Right atrium auricular region (tissue), 2 donors: ENCODE measurements at places on chromosomes 7 and 10. TPM values are rescaled to one million over a fixed set of nuclear protein-coding genes. Genes with fewer than 3 reads are reported as not detected.
A peak's percentile ranks its signal among the peaks of the same experiment; 100 is the strongest.

The CAV2 gene
- 180 TPM for total RNA-seq

The CHN2 gene
- total RNA-seq: 2.7 TPM

The HNRNPH3 gene
- total RNA-seq: 34.8 TPM

GRCh38 chr7:11831736-11832495 lies at the start of gene THSD7A:
Gene THSD7A, minus strand, starts transcription at chr7:11832198. Its CDS starts 252 bp downstream, at chr7:11831946.
- peak within 1 kb of the TSS; percentile 62 for H3K4me3 ChIP-seq
- DNase-seq: no peak
- no peaks in the 10 kb centered on the region for H3K36me3 ChIP-seq
- H3K27ac ChIP-seq: peak within 1 kb of the TSS; percentile 52
- no peaks in the 10 kb centered on the region for H3K27me3 ChIP-seq
- H3K4me1 ChIP-seq: peaks cover 5% of the 10 kb centered on the region

- H3K4me3 ChIP-seq: no peak overlapping the region
- no peak for DNase-seq
- no peak overlapping the region for H3K27ac ChIP-seq
- H3K27me3 ChIP-seq: no peaks in the 10 kb centered on the region
Observed at GRCh38 chr10:82942286-82943099, 1067.5 kb downstream of the NRG3 start.

DNA sequence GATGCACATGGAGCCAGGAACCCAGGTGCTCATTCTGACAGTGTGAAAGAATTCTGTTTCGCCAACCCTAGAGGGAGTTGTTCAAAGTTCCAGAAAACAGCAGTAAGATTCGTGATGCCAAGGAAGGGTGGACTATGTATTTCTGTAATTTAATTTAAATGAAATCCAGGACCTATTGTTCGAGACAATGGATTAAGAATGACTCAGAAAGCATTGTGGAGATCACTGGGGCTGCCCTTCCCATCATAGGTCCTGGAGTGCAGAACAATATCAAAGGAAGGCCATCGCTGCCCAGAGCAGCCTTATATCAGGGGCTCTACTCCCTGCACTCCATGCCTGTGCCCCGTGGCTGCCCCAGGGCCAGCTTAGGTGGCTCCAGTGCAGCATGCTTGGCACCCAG lies 32.1 kb upstream of the CALD1 start:
- H3K27me3 ChIP-seq: no peaks in the 10 kb centered on the region
- H3K36me3 ChIP-seq: no peaks in the 10 kb centered on the region
- H3K4me1 ChIP-seq: no peaks in the 10 kb centered on the region
- no peak overlapping the region for H3K4me3 ChIP-seq

GRCh38 chr10:34528320-34528719 lies 286.8 kb downstream of the PARD3 start:
- no peak overlapping the region for H3K4me3 ChIP-seq
- DNase-seq: no peak
- H3K27me3 ChIP-seq: no peaks in the 10 kb centered on the region
- no peaks in the 10 kb centered on the region for H3K4me1 ChIP-seq
- H3K36me3 ChIP-seq: no peaks in the 10 kb centered on the region

- no peak overlapping the region for H3K27ac ChIP-seq
- H3K4me3 ChIP-seq: no peak overlapping the region
- no peak for DNase-seq
- H3K4me1 ChIP-seq: peaks cover 7% of the 10 kb centered on the region
Observed at GRCh38 chr10:60257767-60258428, 131.8 kb downstream of the ANK3 start.
